ENCODE measurements at places on chromosomes 16 and 17. TPM values are rescaled to one million over a fixed set of nuclear protein-coding genes. Genes with fewer than 3 reads are reported as not detected.

The KRT12 gene
- not detected for total RNA-seq

- H3K4me1 ChIP-seq: no peaks in the 10 kb centered on the region
- no peak for DNase-seq
- no peak overlapping the region for H3K27ac ChIP-seq
- H3K4me3 ChIP-seq: no peak overlapping the region
Measured at GRCh38 chr17:51018541-51018940, 102.1 kb downstream of the SPAG9 start.

- H3K27me3 ChIP-seq: peaks cover 51% of the 10 kb centered on the region
- H3K36me3 ChIP-seq: no peaks in the 10 kb centered on the region
- no peak overlapping the region for H3K4me3 ChIP-seq
- peaks cover 32% of the 10 kb centered on the region for H3K4me1 ChIP-seq
- no peak for DNase-seq
- H3K27ac ChIP-seq: no peak overlapping the region
Measured at GRCh38 chr17:50125420-50125997, 4.5 kb downstream of the SAMD14 start.

DNA sequence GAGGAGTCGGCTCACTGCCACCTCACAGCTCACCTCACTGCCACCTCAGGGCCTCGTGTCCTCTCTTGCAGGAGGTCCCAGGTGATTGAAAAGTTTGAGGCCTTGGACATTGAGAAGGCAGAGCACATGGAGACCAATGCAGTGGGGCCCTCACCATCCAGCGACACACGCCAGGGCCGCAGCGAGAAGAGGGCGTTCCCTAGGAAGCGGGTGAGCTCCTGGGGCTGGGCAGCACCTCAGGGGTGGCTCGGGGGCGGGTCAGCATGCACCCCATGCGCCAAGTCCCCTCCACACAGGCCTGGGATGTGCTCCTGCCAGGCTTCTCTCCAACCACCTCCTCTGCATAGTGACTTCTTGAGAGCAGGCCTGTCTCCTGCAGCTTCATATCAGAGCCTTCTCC, 63.6 kb downstream of the PLD6 start:
- no peaks in the 10 kb centered on the region for H3K4me1 ChIP-seq
- peaks cover 99% of the 10 kb centered on the region for H3K36me3 ChIP-seq
- no peak overlapping the region for H3K27ac ChIP-seq
- no peak overlapping the region for H3K4me3 ChIP-seq

All from left lung (tissue), 14 donors.